ENCODE measurements at places on chromosomes 1 and 21.

DNA sequence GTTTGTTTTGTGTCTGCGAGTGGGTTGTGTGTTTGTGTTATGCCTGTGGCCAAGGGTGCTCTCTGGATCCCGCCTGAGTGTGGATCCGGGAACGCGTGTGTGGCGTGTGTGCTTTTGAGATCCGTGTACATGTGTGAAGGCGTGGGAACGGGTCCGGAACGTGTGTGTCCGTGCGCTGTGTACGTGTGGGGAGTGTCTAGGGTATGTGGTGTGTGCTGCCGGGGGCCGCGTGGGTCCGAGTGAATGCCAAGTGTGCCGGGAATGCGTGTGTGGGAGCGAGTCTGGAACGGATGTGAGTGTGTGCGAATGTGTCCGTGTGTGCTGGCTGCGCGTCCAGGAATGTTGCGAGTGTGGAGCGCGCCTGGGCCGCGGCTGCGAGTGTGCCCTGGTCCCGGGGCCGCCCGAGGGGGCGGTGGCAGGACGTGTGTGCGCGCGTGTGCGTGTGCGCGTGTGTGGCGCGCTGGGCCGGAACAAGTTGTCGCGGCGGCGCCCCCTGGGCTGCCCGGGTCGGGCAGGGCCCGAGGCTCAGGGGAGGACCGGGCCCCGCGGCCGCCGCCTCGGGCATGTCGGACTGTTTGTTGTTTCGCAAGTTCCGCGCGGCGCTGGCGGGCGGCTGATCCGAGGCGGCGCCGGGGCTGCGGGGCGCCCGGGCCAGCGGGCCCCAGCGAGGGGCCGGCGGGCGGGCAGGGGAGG, 953 bp downstream of the PTPRU start:
- DNase-seq = no peak

GRCh38 chr1:5475572-5475971, 516.7 kb downstream of the NPHP4 start:
- DNase-seq = no peak

DNA sequence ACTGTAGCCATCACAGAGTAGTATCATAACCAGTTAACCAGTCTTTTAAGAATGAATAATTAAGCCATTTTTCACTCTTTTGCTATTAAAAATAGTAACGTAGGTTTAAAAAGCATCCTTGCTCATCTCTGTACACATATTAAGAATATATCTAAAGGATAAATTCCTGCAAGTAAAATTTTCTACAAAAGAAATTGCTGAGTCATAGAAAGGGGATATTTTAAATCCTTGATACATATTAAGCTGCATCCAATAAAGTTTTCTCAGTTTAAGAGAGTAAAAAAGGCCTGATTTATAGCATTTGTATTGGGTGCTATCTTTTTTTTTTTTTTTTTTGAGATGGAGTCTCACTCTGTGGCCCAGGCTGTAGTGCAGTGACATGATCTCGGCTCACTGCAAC, 1.9 kb upstream of the CTH start:
- no peak for DNase-seq

GRCh38 chr21:42829954-42830353, 49.4 kb downstream of the WDR4 start:
- DNase-seq = no peak

GRCh38 chr1:2632051-2632430, 775 bp downstream of the MMEL1 start:
- DNase-seq = no peak

GRCh38 chr1:206573762-206574161, 38.5 kb downstream of the EIF2D start:
- DNase-seq = no peak

GRCh38 chr1:154411525-154411924, 6.4 kb downstream of the IL6R start:
- no peak for DNase-seq

- DNase-seq = no peak
Measured at GRCh38 chr1:66998972-66999371, 55.0 kb downstream of the SLC35D1 start.

GRCh38 chr1:29675481-29676263, 439.4 kb downstream of the PTPRU start:
- DNase-seq = no peak

DNA sequence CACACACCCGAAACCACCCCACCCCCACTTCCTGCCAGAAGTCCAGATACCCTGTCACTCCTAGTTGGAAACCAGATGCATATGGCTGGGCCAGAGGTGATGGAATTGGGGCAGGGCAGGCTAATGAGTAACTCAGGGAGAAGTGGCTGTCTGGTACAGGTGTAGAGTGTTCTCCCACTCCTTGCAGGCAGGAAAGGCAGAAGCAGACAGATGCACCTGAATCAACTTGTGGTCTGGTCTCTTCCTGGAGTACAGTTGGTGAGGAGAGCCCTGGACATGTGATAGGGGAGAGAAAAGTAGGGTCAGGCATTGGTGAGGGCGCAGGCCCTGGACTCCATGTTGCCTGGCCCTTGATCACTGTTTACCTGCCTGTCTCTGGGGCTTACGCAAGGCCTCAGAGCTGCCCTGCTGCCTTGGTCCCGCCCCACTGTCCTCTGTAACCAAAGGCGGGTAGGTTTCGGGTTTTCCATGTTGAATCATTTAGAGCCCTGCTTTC, 2.5 kb downstream of the CGN start:
- no peak for DNase-seq

GRCh38 chr1:192453360-192453992, 122.1 kb upstream of the RGS1 start:
- no peak for DNase-seq
